Activated T-helper 1 cell treated with anti-CD3 and anti-CD28 coated beads, Interleukin-2, amount 50 U/mL, for 16 hours (primary cell): ENCODE measurements at places on chromosomes 5 and 9.

DNA sequence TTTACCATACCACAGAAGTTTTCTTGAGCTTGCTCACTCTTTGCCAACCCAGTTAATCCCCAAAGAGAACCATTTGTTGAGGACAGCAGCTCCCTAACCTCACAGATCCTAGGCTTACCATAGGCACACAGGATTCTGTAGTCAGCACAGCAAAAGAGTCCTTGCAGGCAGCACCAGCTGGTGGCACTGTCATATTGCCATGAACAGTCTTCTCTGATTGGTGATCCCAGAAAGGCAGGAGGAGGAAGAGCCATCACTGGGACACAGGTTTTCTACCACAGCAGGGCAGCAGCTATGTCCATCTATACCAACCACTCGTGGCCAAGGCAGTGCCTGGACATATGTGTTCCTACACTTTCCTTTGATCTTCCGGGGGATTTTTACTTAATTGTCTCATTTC lies 297.1 kb upstream of the CD180 start:
- no peak for DNase-seq

- DNase-seq: no peak
Observed at GRCh38 chr5:150377964-150378694, 20.6 kb downstream of the TCOF1 start.

DNA sequence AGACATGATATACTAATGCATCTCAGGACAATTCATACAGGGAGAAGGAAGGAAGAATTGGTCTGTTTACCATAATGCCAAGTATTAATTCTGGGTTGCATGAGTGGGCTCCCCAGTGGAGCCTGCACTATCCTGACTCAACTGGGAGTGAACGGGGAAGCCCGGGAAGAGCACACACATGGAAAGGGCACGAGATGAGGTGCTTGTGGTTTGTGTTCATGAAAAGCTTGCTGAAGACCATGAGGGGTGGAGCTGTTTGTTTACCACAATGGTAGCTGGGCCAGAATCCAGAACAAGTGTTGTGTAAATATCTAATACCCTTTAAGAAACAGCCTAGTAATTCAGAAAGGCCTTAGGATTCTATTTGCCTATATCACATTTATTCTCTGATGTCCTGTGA lies 44.6 kb downstream of the POC5 start:
- no peak for DNase-seq

GRCh38 chr5:120527251-120527650 lies 63.2 kb downstream of the PRR16 start:
- DNase-seq: no peak

DNA sequence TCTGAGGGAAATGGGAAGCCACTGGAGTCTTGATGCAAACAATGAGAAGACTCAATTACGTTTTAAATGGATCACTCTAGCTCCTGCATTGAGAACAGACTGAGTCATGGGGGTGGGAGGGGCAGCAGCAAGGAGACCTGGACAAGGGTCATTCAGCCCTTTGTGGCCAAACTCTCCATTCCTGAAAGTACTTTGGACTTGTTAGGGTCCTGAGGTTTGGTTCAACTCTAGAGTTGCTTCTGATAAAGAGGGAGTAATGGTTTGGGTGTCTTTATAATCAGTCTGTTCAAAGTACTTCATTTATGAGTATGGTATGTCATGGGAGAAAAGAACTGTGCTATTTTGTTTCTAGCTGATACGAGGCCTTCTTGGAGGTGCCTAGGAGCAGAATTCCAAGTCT lies 67.7 kb upstream of the SMIM32 start:
- DNase-seq: no peak

GRCh38 chr9:33817327-33818166 lies 587 bp downstream of the UBE2R2 start:
- peak; percentile 30 for DNase-seq

DNA sequence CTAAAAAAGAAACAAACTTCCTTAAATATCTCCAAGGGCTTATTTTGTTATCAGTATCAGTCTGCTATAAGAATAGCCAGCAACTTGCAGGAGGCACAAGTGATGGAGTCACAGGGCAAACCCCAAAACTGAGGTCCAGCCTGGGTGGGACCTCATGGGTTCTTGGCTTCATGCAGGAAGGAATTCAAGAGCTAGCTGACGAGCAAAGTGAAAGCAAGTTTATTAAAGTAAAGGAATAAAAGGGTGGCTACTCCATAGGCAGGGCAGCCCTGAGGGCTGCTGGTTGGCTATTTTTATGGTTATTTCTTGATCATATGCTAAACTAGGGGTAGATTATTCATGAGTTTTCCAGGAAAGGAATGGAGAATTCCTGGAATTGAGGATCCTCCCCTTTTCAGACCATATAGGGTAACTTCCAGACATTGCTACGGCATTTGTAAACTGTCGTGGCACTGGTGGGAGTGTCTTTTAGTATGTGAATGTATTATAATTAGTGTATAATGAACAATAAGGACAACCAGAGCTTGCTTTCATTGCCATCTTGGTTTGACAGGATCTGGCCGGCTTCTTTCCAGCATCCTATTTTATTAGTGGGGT lies 231.9 kb downstream of the ADAMTSL1 start:
- DNase-seq: no peak

DNA sequence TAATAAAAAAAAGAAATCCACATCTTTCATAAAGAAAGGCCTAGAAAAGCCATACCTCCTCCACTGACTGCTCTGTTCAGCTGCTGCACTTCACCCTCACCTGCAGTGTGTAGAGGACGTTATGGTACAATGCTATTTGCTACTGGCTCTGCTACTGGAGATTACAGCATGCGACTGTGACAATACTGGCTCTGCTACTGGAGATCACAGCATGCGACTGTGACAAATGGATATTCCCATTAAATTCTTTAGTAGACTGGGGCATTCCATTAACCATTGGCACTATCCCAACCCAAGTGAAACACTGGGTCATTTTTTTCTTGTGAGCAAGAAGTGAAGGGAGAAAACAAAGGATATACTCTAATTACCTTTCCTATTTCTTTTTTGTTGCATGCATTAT lies 1063.5 kb upstream of the DMAC1 start:
- no peak for DNase-seq

GRCh38 chr5:3599226-3600105 lies 3.8 kb downstream of the IRX1 start:
- DNase-seq: no peak
